ENCODE measurements at places on chromosomes 12 and 14.

GRCh38 chr12:129776977-129777667, 126.7 kb downstream of the TMEM132D start:
- DNase-seq = no peak

- peak; percentile 32 for DNase-seq
Observed at GRCh38 chr14:52299692-52300278, 14.3 kb upstream of the PTGER2 start.

DNA sequence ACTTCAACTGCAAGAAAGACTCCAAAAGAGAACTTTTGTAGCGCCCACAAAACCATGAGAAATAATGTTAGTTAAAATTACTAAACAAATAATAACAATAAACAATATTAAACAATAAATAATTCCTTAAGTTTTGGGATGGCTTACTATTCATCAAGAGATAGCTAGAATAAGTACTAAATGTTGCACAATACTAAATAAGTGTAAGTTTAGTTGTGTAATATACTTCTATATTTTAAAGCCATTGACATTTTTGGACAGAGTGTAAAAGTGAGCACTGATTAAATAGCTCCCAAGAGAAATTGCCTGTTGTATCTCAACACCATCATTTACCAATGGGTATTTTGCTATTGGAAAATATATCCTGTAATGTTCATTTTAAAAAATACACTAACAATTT, 166.7 kb downstream of the ALG10 start:
- DNase-seq = no peak

- DNase-seq = no peak
Observed at GRCh38 chr14:61503167-61503801, 181.9 kb downstream of the PRKCH start.
